WERI-Rb-1 (cell line): ENCODE measurements at places on chromosomes 6 and 20.

- no peak for DNase-seq
Observed at GRCh38 chr6:21149470-21149869, 444.1 kb upstream of the SOX4 start.

DNA sequence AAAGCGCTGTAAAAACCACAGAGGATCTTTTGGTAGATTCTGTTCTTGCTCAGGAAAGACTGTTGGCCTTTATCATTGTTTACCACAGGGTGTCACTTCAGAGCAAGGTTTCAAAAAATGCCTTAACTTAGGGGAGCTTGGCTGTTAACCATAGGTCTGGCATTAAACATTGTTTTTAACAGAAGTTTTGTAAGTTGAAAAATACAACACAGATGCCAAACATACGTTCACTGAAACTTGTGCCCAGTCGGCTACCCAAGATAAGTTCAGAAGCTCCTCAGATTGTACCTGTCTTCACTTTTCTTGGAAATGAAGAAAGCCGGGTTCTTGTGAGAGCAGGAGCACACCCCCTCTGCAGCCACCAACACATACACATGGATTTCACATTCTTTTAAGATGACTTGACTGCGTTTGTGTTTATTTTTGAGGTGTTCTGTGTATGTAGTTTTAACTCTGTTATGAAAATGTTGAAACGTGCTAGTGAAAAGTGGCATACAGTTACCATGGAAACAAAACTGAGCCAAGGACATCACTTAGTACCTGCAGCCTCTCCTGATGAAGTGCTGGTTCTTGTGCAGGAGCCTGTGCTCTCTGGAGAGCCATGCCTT lies 64.9 kb downstream of the SYCP2L start:
- DNase-seq: peak; percentile 36

- no peak for DNase-seq
Observed at GRCh38 chr20:22752324-22752723, 168.0 kb upstream of the FOXA2 start.

DNA sequence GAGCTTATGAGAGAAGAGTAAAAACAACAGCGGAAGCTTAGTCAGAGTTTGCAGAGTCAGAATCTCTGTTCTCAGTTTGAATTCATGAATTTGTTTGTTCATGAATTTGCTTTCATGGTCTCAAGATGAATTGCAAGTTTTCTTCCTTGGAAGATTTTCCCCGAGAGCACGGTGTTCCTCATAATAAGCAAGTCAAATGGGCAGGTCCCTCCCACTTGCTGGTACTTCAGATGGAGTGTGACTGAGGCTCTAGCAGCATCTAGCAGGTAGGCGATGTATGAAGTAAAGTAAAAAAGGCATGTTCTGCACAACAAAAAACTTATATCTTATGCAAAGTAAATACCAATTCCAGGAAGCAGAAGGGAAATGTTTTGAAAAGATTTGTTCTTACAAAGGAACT lies 15.5 kb upstream of the MLIP start:
- DNase-seq: no peak

- no peak for DNase-seq
Observed at GRCh38 chr6:17103715-17104114, 1.9 kb downstream of the STMND1 start.

- DNase-seq: no peak
Observed at GRCh38 chr6:93896081-93896480, 476.7 kb upstream of the EPHA7 start.

GRCh38 chr20:51424270-51425117 lies 118.0 kb downstream of the NFATC2 start:
- no peak for DNase-seq

DNA sequence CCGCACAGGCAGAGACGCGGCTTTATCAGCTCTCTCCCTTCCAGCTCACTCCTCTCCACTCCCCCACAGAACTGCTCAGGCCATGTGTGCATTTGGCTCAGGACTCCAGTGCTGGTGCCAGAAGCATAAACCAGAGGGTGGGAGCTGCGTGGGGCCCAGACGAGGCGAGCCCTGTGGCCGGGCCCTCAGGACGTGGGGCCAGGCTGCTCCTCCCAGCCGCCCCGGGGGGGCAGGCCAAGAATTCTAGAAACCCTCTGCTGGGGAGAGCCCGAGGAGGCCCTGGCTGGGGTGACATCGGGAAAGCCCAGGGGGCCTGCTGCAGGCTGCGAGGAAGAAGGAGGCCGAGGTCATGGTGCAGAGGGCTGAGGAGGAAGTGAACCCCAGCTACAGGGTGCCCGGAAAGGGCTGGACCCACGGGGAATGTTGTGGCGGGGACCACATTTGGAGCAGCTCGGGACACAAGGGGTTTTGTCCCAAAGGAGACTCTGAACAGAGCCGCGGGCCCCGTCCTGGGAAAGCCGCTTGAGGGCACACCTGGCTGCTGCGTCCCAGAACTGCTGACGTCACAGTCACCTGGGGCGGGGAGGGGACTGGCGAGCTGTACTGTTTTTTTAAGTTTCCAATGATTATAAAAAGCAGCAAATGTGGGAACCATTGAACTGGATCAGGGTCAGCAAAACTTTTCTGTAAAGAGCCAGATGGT lies 107.1 kb downstream of the BANF2 start:
- no peak for DNase-seq

GRCh38 chr20:63361519-63362435 lies 628 bp upstream of the CHRNA4 start:
- no peak for DNase-seq

DNA sequence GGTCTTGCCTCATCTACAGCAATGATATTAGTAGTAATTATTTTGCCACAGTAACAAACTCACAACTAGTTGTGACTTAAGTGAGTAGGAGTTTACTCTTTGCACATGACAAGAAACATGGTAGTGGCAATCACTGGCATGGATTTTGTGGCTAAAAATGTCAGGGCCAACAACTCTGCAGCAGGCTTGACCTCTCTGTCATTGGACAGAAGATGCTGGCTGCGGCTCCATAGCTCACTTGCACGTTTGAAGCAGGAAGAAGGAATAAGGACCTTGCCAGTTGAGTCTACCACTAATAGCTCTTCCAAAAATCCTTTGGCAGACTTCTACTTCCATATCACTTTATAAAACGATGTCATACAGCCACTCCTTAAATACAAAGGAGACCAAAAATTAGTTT lies 117.3 kb downstream of the ADGRG6 start:
- DNase-seq: no peak

- DNase-seq: no peak
Observed at GRCh38 chr20:38125157-38126056, 39.7 kb downstream of the TGM2 start.

GRCh38 chr6:741410-742339 lies 48.7 kb upstream of the EXOC2 start:
- no peak for DNase-seq

DNA sequence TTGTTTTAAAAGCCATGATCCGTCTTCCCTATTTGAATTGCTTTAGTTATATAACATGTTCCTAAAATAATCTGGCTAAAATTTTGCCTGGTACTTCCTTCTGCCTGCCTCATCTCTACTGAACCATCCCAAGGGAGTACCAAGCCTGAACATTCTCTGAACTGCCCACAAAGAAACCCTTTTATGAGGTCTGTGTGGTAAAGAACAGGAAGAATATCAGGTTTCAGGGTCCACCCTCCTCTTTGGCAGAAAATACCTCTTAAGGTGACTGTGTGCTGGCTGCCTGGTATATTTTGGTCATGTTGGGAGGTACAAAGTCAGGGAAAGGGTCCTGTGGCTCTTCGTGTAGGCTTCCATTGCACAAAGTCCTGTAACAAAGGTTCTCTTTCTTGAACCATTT lies 574.1 kb upstream of the CHD6 start:
- DNase-seq: no peak

GRCh38 chr6:113361014-113361645 lies 496.0 kb upstream of the MARCKS start:
- no peak for DNase-seq

DNA sequence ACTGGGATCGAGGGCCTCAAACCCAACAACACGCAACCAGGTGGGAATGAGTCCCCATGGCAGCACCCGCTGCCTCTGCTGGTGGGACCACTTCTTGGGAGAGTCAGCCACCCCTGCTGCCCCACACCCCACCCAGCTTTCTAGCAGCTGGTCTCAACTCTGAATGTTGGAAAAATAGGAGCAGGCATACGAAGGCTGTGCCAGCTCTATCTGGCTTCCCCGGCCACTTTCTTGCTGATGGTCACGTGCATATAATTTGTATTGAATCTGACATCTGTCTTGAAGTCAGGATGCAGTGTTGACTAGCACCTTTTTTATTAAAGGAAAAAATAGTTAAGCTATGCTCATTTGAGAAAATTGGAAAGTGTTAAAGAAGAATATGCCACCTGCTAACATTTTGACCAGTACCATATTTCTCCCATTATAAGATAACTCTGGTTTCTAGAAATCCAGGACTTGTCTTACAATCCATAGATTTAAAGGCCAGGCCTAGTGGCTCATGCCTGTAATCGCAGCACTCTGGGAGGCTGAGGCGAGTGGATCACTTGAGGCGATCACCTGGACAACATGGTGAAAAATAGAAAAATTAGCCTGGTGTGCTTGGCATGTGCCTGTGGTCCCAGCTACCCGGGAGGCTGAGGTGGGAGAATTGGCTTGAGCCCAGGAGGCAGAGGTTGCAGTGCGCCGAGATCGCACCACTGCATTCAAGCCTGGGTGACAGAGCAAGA lies 26.9 kb upstream of the MAPRE1 start:
- no peak for DNase-seq

- DNase-seq: no peak
Observed at GRCh38 chr20:40941133-40941610, 87.5 kb upstream of the TOP1 start.

- no peak for DNase-seq
Observed at GRCh38 chr6:40116832-40117231, 182.6 kb upstream of the MOCS1 start.

DNA sequence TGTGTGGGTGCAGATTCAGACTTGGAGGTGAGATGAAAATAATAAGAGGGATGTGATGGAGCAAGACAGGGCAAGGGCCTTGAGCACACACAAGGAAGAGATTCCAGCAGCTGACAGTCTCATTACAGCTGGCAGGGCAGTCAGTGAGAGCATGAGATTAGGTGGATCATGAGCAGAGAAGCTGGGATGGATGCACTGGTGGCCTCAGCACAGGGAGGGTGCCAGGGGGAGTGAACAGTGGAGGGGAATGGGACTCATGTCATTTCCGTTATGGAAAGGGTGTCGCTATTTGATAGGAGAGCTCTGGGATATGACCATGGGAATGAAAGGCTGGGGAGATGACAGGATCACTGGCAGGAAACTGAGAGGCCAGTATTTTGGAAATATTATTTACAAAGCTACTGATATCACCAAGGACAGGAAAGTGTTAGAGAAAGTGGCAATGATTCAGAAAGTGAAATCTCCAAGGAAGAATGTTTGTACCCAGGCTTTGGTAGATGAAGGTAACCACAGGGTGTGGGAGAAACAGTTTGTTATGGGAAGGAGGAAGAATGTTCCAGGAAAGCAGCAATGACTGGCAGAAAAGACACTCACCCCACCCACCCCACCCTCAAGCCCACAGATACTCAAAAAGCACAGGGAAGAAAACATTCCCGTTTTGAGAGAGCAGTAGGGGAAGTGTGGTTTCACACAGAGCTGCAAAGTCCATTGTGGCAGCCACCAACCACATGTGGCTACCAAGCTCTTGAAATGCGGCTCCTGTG lies 214.7 kb upstream of the PROKR2 start:
- no peak for DNase-seq

GRCh38 chr6:36938536-36938935 lies 16.0 kb upstream of the PI16 start:
- no peak for DNase-seq
